Activated naive CD4-positive, alpha-beta T cell treated with anti-CD3 and anti-CD28 coated beads for 36 hours (primary cell): ENCODE measurements at places on chromosomes 13 and 19. TPM values are rescaled to one million over a fixed set of nuclear protein-coding genes. Genes with fewer than 3 reads are reported as not detected.

LILRA1 gene
- not detected for total RNA-seq

ZNF177 gene
- 0.91 TPM for total RNA-seq

ZFR2 gene
- total RNA-seq = 0.27 TPM

DMKN gene
- 0.86 TPM for total RNA-seq

LGALS14 gene
- total RNA-seq = 1.2 TPM

CGB1 gene
- total RNA-seq = not detected

- DNase-seq = no peak
Measured at GRCh38 chr19:2129486-2129885, 21.9 kb downstream of the AP3D1 start.

- no peak for DNase-seq
Measured at GRCh38 chr13:106689906-106690305, 122.0 kb upstream of the ARGLU1 start.

DNA sequence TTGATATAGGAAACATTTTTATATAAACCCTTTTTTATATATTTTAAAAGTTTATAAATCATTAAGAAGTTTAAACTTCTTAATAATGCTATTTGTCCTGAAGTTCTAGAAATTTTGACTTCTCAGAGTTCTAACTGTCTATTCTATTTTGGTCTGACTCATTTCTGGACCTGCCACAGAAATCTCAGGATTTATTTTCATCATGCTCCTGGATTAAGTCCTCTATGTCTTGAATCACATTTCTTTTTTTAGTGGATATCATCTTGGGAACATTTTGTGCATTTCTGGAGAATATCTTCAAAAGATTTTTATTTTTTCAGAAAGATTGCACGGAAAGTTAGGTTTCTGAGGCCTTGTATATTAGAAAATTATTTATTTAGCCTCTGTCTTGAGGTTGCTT lies 289.1 kb downstream of the NDFIP2 start:
- no peak for DNase-seq

DNA sequence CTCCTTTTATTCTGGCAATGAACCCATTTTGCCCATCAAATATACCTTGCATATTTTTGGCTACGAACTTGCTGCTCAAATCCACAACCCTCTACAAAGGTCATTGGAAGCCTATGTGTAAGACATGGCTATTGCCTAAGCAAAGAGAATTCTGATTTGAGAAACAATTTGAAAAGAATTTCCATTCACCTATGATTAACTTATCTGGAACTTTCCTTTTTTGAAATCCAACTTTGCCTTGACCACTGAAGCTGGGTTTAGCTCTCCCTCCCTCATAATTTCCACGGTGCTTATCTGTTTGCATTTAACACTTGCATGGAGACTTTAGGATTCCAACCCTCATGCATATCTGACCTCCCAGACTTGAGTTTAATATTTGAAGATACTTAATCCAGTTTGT lies 1514.7 kb upstream of the SLC10A2 start:
- DNase-seq = no peak

DNA sequence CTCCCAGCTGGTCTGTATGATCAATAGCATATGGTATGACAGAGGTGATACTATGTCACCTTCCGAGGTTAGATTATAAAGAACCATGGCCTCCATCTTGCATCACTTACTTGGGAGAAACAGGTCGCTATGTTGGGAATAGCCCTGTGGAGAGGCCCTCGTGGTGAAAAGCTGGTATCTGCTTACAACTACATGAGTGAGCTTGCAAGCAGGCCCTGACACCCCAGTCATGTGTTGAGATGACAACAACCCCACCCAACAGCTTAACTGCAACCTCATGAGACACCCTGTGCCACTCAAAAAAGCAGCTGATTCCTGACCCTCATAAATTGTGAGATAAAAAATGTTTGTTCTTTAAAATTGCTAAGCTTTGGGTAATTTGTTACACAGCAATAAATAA lies 18.8 kb downstream of the MTRF1 start:
- DNase-seq = no peak

- no peak for DNase-seq
Measured at GRCh38 chr13:49357694-49358093, 86.2 kb downstream of the CAB39L start.

GRCh38 chr19:17136021-17136420 lies 60.4 kb downstream of the MYO9B start:
- no peak for DNase-seq

DNA sequence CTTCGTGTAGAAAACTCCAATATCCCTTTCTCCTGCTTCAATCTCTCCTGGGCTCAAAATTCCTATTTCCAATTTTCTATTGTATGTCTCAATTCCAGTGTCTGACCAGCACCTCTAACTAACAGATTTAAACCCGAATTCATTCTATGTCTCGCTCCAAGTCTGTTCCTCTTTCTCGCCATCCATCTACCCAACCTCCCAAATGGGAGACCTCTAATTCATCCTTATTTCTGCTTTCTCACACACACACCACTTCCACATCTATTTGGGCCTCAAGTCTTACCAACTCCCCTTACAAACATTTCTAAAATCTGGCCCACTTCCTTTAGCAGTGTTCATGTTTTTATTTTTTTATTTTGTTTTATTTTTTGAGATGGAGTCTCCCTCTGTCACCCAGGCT lies 53.3 kb downstream of the MBD3L2B start:
- DNase-seq = no peak
